ENCODE measurements at places on chromosomes 7 and 10.
A peak's percentile ranks its signal among the peaks of the same experiment; 100 is the strongest.

DNA sequence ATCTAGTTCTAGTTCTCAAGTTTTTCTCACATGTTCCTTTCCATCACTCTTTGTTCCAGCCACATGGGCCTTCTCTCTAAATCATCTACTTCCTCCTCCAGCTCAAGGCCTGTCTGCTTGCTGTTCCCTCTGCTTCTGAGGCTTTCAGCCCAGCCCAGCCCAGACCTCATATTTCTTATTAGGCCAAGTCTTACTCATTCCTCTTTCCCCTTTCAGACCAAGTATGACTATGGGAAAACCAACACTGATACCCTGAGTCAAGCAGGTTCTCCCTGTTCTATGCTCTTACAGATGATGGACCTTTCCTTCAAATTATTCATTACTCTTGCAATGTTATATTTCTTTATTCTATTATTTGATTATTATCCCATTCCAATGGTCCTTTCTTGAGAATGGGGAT lies 80.3 kb upstream of the SEM1 start:
- DNase-seq = no peak

GRCh38 chr10:61987951-61988379 lies 86.5 kb downstream of the ARID5B start:
- DNase-seq = no peak

DNA sequence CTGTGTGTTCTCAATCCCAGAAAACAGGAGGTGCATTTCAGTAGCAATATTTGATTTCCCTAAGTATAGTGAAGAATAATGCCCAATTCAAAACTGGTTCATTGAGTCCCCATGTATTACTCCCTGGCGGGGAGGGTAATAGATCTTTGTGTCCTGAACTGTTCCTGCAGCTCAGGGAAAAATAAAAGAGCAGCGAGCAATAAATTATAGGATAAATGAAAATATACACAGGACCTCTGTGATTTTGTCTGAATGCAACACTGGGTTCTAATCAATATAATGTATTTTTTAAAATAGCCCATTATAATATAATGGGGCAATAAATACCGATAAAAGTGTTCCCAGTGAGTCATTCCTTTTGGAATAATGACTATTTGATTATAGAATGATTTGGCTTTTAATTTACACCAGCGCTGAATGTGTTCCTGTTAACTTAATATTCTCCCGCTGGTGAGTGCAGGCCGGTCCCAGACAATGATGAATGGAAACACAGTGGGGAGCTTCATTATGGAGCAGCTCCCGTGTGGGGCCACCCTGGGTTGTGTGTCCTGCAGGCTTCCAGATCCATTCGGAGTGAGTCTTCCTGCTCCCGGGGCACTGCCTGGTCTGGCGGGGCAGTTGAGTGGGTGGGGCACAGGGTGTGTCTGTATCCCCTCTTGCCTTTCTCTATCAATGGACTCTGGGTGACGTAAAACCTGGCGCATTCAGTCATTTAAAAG lies 263.1 kb downstream of the ACTR3B start:
- no peak for DNase-seq

DNA sequence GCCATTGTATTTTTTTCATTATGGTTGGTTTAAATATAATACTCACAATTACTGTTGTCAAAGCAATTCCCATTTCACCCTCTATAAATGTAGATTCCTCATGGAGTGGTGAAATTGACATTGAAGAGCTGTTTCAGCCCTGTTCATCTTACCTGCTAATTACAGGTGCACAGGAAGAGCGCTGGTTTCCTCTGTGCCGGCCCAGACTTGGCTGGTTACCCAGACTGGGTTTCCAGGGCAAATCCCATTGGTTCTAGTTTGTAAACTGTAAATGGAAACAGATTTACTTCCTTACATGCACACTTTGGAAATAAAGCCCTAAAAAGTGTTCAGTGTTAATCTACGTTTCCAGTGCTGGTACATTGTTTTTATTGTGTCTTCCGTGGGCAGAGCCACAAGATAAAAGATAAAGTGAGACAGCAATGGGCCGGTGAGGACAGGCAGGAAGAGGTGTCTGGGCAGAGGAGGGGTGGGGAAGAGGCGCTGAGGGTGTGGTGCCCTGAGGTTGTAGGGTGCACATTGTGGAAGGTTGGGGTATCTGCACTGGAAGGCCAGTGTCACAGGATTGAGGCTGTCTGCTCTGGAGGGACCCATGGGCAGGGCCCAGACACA lies 71.6 kb upstream of the ZPBP start:
- DNase-seq = no peak

DNA sequence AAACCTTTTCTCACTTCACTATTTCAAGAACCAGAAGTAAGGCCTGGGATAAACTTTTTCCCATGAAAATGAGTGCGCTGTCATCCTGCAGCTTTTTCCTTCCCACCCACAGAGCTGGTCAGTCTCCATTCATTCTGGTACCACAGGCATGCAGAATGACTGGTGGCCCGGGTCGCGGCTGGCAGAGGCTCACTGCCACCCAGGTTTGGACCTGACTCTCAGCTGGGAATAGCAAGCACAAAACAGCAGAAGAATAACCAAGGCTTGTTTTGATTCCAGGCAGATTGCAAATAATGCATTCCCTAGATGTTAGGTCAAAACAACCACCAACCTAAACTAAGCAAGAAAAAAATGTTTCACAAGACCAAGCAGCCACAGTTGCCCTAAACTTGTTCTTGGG lies 190.5 kb upstream of the NRP1 start:
- DNase-seq = no peak

DNA sequence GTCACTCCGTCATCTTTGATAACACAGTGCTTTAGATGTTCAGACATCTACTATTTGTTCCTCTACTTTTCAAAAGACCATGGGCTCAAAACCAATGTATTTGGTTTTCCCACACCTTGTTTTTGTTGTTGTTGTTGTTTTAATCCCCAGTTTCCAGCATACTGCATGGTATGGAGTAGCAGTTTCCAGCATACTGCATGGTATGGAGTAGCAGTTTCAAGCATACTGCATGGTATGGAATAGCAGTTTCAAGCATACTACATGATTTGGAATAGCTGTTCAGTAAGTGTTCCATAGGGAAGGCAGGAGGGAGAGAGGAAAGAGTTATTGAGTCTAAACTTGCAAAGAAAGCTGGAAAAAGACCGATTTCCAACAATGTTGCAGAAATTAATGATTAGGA lies 314.3 kb upstream of the PRKCQ start:
- DNase-seq = no peak

DNA sequence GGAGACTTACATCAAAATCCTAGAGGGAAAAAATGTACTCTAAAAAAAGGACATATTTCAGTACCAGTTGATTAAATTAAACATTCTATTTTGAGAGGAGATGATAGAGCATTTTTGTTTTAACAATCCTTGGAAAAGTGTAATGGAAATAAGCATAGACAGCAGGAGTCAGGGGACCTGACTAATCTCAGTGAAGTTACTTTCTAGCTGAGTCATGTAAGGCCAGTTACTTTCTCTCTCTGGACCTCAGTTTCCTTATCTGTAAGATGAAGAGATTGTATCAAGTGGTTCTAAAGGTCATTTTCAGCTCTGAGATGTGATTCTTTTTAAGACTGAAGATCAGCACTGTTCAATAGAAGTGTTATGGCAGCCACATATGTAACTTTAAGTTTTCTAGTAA lies 44.1 kb downstream of the VTI1A start:
- DNase-seq = no peak

- peak; percentile 4 for DNase-seq
Observed at GRCh38 chr7:2321020-2321419, 6.8 kb upstream of the SNX8 start.

- DNase-seq = no peak
Observed at GRCh38 chr7:2968176-2968575, 75.5 kb downstream of the CARD11 start.

DNA sequence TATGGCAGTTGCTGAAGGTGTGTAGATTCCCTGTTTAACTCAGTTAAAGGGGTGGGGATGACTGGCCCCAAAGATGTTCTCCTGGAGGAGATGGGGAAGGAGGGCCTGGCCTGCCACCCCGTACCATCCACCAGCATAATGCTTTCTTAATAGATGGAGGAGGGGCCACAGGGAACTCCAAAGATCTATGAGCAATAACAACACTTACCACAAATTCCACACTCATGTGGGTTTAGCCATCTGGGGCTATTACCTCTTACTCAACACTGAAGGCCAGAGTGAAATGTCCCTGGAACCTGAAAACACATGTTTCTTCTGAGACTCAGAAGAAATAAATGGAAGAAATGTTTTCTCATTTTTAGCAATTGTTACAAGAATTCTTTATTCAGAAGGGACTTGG lies 259.0 kb downstream of the CXCL12 start:
- DNase-seq = no peak

GRCh38 chr10:36494371-36494770 lies 631.0 kb upstream of the ANKRD30A start:
- no peak for DNase-seq

- peak; percentile 66 for DNase-seq
Observed at GRCh38 chr7:50379082-50379481, 71.1 kb downstream of the FIGNL1 start.

DNA sequence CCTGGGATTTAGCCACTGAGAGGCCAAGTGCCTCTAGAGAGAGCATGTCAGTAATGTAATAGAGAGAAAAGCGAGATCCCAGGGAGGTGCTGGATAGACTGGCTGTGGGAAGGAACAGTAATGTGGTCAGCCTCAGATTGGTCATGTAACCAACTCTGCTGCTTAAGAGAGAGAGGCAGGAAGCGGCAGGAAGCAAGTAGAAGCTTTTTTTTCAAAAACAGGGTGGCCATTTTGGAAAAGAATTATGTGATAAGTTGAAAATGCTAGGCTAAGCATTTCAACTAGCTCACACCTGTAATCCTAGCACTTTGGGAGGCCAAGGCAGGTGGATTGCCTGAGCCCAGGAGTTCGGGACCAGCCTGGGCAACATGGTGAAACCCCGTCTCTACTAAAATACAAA lies 3.7 kb upstream of the PCOLCE start:
- no peak for DNase-seq

DNA sequence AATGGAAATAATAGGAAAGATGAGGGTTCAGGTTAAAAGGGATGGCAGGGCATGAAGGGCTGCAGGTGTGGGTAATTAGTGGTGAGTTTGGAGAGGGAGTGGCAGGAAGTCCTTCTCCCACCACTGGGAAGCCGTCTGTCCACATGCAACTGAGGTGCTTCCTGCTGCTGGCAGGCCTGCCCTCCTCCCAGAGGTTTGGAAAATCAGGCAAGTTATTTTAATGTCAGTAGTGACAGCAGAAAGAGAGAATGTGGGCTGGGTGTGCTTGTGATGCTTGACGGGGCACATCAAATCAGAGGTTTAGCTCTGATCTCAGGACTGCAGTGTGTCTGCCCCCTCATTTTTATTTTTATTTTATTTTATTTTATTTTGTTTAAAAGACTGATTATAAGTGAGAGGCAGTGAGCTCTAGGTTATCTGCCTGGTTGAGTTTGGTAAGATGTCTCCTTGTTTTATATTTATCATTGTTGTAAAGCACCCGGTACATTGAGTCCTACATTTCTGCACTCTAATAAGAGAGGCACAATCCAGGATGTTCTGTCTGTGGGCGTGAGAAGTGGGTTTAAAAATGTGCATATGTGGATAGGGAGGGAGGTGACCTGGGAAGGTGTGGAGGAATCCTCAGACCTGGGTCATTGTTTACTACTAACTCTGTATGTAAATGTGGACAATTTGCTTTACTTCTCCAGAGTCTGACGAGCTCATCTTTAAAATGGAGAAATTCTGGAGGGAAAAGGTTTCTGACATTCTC lies 504.4 kb downstream of the LRMDA start:
- no peak for DNase-seq

DNA sequence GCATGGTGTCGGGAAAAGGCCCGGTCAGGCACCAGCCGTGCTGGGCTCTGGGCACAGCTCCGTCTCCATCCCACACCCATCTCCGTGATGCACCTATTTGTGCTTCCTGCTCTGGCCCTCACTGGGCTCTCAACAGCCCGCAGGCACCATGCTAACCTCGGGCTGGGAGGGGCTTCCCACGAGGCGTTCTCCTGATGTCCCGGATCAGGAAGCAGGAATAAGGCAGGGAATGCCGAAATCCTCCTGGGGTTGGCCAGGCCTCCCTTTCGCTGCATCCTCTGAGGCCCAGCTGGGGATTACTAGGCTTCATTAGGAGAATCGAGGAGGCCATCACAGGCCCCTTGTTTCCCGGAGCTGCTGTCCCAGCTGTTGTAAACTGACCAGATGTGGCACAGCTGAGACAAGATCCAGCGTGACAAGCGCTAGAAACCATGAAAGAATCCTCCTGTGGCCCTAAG lies 72.0 kb downstream of the FAM53B start:
- DNase-seq = no peak

- no peak for DNase-seq
Observed at GRCh38 chr7:127678337-127678736, 26.3 kb downstream of the SND1 start.

GRCh38 chr7:151692721-151693120 lies 173.0 kb upstream of the RHEB start:
- DNase-seq = no peak

- no peak for DNase-seq
Observed at GRCh38 chr7:112982441-112983063, 104.1 kb downstream of the GPR85 start.

DNA sequence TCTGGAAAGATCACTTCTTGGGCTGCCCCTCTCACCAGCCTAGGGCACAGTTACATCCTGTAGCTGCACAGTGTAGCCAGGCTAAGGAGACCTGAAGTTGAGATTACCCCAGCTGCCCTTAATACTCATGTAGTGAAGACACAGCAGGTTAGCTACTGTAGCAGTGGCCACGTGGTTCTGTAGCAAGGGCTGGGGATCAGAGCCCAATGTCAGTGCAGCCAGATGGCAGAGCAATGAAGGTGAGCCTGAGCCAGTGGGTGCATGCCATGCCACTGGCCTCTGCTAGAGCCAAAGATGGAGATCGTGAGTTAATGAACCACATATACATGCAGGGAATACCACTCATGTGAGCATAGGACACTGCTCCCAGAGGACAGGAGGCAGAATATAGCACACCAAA lies 15.5 kb downstream of the AMPH start:
- no peak for DNase-seq

GRCh38 chr10:126013489-126014281 lies 117.3 kb downstream of the FANK1 start:
- no peak for DNase-seq

GRCh38 chr7:133059263-133059662 lies 22.6 kb downstream of the CHCHD3 start:
- no peak for DNase-seq

DNA sequence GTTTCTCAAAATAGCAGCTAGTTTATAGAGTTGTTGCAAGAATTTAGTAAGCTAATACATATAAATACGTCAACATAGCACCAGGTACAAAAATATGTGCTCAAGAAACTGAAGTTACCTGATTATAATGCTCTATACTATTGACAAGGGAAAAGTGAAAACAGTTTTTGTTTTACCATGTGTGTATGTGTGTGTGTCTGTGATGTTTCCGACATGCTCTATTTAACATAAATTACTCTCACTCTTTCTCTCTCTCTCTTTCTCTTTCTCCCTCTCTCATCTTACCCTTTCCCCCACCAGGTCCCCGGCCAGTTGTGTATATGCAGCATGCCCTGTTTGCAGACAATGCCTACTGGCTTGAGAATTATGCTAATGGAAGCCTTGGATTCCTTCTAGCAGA lies 4.3 kb downstream of the LIPN start:
- DNase-seq = no peak

DNA sequence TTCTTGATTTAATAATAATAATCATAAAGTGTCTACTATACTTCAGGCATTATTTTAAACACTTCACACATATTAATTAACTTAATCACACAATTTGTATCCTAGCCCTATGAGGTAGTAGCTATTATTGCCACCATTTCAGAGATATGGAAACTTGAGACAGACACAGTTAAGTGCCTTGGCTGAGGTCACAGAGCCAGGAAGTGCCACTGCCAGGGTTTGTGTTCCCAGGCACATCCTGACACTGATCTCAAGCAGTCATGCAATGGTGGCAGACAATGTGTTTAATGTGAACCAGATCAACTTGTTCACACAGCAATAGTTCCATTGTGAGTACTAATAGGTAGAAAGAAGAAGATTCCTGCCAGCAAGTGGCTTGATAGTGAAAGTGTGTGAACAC lies 666.0 kb downstream of the SUGCT start:
- no peak for DNase-seq
